ENCODE measurements at places on chromosomes 4 and X.

- no peak for DNase-seq
Observed at GRCh38 chr4:95439071-95439470, 109.7 kb downstream of the UNC5C start.

DNA sequence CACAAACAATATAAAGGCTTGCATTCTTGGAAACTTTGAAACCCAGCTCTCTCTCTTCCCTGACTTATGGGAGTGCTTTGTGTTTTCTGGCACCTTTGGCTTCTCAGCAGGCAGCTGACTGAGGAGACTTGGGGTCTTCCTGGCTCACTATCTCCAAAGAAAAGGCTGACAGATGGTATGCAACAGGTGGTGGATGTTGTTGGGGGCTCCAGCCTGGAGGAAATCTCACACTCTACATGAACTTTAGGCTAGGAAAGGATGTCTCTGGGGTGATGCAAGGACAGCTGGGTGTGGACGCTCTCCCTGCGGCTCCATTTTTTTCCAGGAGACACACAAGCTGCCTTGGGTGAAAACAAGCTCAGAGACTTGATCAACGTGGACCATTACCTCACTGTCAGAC, 67.4 kb downstream of the DNAAF6 start:
- no peak for DNase-seq

GRCh38 chrX:37679230-37679629, 6.4 kb upstream of the XK start:
- no peak for DNase-seq

DNA sequence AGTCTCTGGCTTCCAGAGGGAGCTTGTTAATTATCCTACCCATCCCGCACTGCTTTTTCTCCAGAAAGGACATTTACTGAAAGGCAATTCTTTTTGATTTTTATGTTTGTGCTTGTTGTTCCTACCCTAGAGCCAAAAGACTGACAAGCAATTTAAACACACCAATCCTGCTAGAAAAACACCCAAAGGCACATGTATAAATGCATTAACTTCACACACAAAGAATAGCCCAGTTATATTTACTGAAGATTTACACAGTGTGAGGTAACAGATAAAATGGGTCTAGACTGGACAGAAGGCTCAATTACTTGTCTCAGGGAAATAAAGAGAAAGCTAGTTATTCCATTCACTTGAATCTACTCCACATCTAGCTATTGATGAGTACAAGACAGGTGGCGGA, 61.2 kb upstream of the NOCT start:
- DNase-seq = no peak

DNA sequence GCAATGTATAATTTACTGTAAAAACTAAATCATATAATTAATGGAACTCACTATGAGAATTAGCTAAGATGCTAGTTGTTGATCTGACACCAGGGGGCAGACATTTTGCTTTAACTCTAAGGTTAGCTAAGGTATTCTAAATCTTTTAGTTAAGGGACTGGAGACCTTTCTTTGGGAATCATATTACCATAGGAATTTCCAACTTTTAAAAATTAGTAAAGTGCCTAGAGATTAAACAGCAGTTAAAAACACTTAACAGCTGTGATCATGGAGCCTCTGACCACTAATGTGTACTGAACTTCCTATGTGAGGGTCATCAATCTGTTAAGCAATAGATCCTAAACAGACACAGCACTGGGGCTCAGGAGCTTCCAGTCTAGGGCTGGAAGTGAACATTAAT, 226.6 kb downstream of the NSUN7 start:
- peak; percentile 9 for DNase-seq

- DNase-seq = no peak
Observed at GRCh38 chr4:186598686-186599085, 43.3 kb upstream of the MTNR1A start.

GRCh38 chrX:146173742-146174141, 356.1 kb downstream of the SLITRK2 start:
- no peak for DNase-seq

DNA sequence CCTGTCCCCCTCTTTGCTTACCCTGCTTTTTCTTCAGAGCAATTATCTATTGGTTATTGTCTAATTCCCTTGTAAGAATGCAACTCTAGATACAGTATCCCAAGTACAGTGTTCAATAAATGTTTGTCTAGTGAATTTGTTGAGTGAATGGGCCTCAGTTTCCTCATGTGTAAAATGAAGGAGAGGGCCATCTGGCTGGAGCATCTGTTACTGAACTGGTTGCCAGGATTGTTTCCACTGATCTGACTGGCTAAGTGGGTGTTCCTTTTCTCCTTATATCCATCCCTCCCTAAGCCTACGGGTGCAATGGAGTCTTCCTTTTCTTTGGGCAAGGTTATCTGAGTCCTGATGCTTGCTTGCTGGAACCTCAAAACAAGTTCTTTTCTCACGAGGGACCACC, 185.2 kb upstream of the RPS6KA3 start:
- no peak for DNase-seq

DNA sequence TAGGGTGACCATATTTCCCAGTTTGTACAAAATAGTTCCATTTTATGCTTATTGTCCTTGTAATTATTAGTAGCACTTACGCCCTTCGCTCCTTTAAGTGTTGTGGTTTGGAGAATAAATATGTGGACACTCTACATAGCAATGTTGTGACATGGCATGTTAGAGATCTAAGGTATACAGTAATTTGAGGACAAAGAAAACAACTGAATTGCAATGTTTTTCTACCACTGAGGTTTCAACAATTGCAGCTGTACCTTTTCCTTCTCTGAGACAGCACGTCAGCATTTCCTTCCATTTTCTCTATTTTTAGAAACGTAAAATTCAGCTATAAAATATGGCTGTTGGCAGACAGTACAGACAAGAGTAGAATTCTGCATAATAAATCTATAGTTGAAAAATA, 323.1 kb downstream of the MAPK10 start:
- DNase-seq = no peak

- DNase-seq = no peak
Observed at GRCh38 chr4:145839151-145839550, 99.5 kb downstream of the ZNF827 start.

DNA sequence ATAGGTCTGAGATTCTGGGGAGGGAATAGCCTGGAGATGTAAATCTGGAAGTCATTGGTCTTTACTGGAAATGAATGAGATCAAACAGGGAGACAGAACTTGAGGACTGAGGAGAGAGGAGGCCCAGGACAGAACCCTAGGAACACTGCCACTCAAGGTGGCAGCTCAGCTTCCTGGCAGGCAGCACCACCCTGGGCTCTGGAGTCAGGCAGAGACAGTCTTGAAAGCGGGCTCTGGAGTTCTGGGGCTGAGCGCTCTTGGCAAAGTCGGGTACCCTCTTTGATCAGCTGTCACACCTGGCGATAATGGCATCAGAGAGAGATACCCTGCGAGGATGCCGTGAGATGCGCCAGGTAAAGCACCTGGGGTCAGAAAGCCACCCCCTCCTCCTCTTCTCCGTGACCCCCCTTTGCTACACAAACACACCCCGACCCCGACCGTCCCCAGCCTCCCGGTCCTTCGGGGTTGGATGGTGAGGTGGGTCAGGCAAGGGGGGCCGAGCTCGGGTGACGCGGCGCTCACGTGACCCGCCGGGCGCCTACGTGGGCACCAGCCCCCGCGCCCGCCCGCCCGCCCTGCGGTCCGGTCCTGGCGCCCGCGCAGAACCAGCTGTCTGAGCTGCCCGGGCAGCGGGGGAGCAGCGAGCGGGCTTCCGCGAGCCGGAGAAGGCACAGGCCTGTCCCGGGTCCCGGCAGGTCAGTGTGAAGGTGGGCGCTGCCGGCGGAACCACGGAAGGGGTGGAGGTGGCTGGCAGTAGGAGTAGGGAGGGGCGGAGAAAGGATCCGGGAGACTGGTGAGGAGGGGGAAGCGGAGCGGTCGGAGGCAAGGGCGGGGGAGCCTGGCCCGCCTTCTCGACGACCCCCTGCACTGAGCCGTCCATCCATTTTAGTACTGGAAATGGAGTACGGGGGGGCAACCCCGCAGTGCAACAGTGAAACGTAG, at the start of gene TCEAL3:
Gene TCEAL3 (plus strand): TSS at position 600 of the 942 bp plus-strand sequence. CDS start 1,102 bp downstream, outside the sequence.
- DNase-seq = no peak

GRCh38 chrX:24480400-24480865, 15.3 kb downstream of the PDK3 start:
- DNase-seq = peak; percentile 54

GRCh38 chrX:122863067-122863466, 321.0 kb upstream of the GRIA3 start:
- no peak for DNase-seq

GRCh38 chrX:153463031-153463430, 7.3 kb downstream of the HAUS7 start:
- DNase-seq = no peak

DNA sequence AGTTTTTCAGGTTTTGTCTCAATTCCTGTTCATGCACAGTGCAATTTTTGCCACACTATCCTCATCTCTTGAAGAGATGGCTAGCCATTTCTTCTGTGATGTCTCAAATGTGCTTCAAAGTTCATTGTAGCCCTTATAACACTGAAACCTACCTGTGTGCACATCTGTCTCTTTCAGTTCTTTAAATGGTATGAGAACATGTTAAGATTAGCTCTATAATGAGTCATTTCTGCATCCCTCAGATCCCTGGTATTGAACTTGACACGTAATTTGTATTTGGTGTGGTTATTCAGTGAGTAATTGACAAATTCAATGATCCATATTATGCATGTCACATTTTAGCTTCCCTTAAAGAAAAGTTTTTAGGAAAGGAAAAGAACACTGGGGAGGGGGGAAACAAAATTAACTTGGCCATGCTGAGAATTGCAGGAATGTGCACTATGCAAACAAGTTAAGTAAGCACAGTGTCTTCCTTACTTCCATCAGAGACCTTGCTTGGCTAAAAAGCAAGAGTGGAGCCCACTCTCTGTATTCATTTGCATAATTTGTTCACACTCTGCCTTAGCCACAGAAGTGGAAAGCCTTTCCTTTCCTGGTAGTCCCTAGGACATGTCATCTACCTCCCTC, 659.8 kb upstream of the MAGEB2 start:
- no peak for DNase-seq

- DNase-seq = no peak
Observed at GRCh38 chr4:148124512-148124911, 317.7 kb downstream of the NR3C2 start.

DNA sequence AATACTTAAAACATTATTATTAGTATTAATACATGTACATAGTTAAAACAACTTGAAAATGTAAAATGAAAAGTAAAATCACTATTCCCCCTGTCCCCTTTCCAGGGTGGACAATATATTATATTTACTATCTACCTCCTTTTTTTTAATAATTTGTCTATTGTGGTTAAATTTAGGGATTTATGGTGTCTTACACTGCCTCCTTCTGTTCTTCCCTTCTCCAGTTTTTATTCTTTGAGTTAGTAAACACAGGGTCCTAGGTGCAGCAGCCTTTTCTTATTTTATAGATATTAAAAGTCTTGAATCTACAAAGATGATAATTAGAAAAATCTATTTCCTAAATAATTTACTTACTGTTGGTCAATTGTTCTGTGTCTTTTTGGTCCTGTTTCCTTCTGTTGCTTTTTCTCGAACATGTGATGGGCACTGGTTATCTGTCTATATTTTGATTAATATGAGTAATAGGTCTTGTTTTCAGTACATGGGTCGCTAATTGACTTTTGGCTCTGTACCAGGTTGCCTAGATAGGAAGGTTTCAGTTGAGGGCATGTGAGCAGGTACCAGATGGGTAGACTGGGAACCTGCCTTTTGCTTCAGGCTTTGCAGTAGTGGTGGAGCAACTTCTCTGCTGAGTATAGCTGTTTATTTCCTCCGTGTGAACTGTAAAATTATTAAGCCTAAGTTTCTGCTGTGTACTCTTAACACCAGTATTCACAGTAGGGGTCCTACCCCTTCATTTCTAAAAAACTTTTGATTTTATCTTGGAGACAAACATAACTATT, 1.1 kb downstream of the NUDT9 start:
- DNase-seq = no peak

DNA sequence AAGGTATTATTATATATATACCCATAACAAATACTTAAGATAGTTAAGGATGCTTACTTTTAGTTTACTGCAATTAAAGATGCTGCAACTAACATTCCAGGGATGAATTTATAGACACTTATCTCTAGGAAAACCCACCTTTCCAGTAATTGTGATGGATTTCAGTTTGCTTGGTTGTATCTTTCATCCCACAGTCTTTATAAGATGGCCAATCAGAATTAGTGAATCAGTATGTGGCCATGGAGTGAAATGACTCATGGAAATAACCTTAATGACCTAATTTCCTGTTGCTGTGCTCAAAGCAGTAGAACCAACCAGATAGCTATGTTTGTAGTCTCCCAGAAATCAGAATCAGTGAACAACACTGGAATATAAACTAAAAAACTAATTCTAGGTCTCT, 26.4 kb downstream of the MOSPD2 start:
- DNase-seq = no peak

DNA sequence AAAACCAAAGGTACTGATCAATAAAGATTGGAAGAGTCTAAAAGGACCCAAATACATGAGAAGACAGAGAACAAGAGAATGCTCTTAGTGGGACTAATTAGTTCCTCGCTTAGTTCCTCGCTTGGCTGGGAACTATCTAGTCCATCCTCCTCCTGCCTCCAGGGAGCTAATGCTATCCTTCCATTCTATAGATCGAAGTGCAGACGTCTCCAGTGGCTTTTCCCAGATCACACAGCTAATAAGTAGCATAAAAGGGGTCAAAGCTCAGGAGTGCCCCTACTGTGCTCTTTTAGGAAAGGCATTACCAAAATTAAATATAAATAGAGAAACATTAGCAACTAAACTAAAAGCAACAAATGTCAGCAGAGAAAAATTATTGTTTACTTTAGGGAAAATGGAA, 42.3 kb upstream of the PPARGC1A start:
- DNase-seq = no peak

GRCh38 chrX:109343671-109344070, 138.2 kb downstream of the GUCY2F start:
- DNase-seq = no peak

DNA sequence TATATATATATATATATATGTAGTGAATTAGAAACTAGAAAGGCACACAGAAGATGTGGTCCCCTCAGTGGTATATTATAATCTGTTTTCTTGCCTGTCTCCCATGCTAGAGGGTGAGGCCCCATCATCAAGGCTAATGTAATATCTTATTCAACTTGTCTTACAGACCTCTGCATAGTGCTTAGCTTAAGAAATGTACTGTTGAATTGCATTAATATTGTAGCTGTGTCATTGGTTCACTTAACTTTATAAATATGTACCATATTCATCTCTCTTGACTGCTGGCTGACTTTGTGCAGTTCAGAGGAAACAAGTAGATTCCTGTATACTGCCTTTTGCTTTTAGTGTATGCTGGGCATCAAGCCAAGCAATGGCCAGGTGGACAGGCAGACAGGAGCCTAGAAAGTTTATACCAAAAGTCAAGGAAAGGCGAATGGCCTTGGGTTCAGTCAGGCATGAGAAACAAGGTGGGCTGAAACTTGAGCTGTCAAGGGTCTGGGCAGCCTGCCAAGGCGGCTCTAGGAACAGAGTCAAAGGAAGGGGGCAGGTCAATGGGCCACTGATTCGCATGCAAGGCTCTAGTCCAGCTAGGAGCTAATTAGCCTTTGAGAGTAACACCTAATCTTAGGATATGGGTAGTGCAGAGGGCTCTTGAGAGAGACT, 78.8 kb upstream of the LEF1 start:
- no peak for DNase-seq

DNA sequence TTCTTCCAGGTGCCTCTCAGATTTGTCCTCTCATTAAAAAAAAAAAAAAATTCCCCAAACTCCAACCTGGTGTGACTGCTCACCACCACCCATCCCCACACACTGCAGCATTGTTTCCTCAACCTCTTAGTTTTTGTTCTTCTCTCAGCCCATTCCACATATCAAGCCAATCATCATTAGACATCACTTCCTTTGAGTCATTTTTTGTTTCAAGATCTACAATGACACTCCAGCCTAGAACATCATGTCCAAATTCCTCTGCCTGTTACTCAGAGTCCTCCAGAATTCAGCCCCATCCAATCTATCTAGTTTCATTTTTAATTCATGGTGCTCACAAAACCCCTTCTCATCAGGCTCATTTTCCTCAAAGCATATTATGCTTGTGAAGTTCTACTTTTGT, 262.5 kb upstream of the TEX13A start:
- DNase-seq = no peak

Measured in NCI-H1436 treated with DMSO at 0.1 percent for 48 hours (cell line).